ENCODE measurements at places on chromosomes 1 and 21.

DNA sequence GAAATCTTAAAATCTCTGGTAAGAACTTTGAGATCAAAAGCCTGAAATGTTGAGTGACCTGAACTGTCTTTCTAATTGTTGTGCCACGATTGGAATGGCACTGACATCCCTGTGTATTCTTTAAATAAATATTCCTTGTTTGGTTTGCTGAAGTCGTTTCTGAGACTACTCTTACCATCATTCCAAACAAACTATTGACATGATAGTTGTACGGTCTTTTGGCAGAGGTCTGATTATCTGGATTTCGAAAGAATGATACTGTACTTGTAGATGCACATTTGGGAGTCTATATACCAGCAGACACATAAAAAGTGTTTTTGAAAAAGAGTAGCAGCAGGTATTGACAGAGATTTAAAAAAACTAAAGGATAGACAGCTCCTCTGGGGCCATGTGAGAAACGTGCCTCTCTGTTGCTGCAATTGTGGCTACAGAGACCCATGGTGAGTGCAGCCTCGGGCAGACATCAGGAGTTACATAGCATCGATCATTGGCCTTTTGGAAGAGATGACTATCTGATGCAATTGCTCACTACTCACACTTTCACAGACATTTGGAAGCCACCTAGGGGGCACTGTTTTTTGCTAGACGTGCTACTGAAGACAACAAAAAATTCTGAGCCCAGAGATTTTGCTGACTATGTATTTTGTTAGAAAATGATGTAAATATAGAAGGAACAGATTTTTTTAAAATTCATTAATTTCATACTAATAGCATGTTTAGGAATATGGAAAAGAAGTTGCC is 464.5 kb downstream of the KCNT2 start:
- DNase-seq = no peak

- no peak for DNase-seq
Observed at GRCh38 chr1:28642056-28642846, 616 bp downstream of the TAF12 start.

- peak; percentile 27 for DNase-seq
Observed at GRCh38 chr1:109199710-109200109, 14.0 kb upstream of the SARS1 start.

DNA sequence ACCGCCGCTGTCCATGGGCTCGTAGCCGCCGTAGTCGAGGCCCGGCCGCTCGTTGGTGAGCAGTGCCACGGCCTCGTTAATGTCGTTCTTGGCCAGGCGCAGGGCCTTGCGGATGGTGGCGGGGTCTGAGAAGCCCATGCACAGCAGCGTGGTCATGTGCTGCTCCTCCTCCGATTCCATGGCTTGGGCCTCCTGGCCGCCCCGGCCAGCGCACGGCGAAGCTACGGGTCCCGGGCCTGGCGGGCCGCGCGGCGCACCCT is 300 bp downstream of the USP24 start:
- no peak for DNase-seq

DNA sequence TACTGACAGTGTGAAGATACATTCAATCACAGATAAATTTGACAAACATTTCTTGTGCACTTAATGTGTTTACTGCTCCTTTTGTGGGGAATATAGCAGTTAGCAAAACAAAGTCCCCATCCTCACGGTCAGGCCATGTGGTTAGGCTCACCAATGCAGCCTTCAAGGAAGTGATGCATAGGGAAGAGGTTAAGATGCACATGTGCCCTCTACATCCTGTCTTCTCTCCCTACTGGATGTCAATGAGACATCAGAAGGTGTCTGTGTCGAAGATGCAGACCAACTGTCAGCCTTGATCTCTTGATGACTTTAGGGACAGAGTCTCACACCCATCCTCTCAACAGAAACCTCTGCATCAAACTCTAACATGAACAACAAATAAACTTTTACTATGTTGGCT is 78.7 kb downstream of the FH start:
- DNase-seq = no peak

GRCh38 chr21:42586406-42586805 is 67.0 kb upstream of the PDE9A start:
- DNase-seq = no peak

- DNase-seq = no peak
Observed at GRCh38 chr21:41289431-41289830, 27.2 kb upstream of the FAM3B start.

- DNase-seq = no peak
Observed at GRCh38 chr21:31351438-31351837, 7.4 kb upstream of the TIAM1 start.

DNA sequence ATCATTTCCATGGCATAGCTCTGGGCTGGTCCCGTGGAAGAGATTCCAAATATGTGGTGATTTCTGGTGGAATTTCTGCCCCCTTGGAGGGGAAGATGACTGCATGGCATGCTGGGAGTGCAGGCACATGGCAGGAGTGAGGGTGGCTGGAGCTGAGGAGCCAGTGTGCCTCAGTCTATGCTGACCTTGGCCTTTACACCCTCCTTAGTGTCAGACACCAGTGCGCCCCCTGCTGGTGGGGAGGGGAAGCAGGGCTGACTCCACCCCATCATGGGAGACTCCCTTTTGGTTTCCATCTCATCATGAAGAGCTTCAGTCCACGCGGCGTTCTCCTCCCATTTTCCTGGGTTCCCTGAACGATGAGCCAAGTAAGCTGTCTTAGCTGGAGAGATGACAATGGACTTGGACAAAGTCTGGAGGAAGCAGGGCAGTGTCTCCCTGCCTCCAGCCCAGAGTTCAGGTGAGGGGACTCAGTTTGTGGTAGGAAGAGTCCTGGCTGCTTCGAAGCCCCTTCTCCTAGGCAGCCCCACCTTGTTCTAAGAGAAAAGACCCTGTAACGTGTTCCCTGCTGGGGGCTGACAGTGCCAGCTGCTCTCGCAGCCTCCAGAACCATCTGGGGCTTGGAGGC is 10.3 kb downstream of the ALX3 start:
- DNase-seq = peak; percentile 76

- DNase-seq = no peak
Observed at GRCh38 chr1:49597436-49597835, 426.3 kb downstream of the AGBL4 start.

- no peak for DNase-seq
Observed at GRCh38 chr1:54292002-54292911, 92.3 kb downstream of the MRPL37 start.

DNA sequence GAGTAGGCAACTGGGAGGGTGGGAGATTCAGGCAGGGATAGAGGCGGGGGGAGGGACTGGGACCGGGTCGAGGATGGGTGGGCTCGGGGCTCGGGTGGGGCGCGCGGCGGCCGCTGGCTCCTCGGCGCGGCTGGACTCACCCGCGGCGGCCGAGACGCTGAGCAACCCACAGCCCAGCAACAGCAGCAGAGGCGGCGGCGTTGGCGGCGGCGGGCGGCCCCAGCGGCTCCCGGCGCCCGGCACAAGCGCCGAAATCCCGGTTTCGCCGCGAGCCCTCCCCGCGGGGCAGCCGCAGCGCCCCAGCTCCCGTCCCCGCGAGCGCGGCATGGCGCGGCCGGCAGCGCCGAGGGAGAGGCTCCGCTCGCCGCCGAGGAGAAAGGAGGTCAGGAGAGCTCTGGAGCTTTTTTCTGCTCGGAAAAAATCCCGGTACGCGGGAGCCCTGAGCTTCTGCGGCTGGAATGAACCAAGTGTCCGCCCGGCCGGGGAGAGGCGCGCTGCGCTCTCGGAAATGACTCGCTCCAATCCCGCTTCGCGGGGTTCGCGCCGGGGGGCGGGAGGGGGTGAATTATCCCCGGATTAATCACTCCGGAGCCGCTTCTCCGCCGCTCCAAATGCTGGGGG is at the start of gene CSMD2:
CSMD2 (minus strand) TSS at position 460 of the 621 bp plus-strand sequence; CDS start at position 327, 133 bp downstream.
- no peak for DNase-seq

- DNase-seq = no peak
Observed at GRCh38 chr1:30807318-30808066, 49.9 kb upstream of the LAPTM5 start.

GRCh38 chr1:34186741-34187494 is 10.2 kb downstream of the C1orf94 start:
- no peak for DNase-seq

GRCh38 chr1:228043281-228043848 is 36.6 kb downstream of the WNT3A start:
- no peak for DNase-seq

GRCh38 chr1:45035631-45036301 is 23.7 kb downstream of the UROD start:
- no peak for DNase-seq

GRCh38 chr1:171433451-171433850 is 51.9 kb upstream of the PRRC2C start:
- DNase-seq = no peak

GRCh38 chr1:36802018-36802417 is 232.3 kb downstream of the GRIK3 start:
- no peak for DNase-seq

GRCh38 chr1:34587761-34588160 is 167.1 kb upstream of the GJB5 start:
- DNase-seq = no peak

DNA sequence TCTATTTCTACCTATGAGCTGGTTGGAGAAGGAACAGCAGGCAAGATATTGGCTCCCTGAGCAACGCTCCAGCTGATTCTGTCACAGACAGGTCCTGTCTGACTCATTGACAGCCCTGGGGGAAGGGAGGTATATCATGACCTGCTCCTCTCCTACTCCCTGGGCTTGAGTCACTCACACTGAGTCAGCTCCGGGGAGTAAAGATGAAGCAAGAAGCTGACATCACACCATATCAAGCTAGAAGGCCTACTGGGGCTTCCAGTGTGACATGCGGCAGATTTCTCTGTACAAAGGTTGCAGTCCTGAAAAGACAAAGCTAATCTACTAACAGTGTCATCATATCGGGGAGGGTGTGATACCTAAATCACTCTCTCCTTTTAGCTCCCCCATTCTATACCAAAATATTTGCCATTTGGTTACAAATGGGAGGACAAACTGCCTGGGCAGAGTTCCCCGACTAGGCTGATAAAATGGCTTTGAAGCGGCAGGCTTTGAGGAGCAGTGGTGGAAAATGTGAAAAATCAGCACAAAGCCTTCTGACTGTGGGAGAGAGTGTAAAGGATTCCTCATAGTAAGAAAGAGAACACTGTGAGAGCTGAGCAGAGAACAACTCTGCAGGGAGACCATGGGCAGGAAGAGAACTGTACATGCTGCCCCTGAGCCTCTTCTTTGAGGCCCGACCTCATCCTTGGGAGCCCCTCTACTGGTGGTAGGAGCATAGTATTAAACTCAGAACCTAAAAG is 15.5 kb downstream of the PI4KB start:
- DNase-seq = peak; percentile 78

DNA sequence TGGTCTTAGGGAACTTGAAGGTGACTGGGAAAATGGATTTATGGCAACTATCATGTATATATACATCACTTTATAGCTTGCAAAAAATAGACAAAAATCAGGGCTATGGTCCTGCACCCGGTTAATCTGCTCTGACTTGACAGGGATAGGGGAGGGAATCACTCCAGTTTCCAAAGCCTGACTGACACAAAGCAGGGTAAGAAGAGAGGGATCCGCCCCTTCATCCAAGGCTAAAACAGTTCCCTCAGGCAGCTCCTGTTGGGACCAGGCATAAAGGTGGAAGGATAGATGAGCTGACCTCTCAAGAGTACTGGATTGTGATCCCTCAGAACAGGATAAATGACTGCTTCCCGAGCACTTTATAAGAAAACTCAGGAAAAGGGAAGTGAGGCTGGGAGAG is 1.4 kb downstream of the PBXIP1 start:
- no peak for DNase-seq

DNA sequence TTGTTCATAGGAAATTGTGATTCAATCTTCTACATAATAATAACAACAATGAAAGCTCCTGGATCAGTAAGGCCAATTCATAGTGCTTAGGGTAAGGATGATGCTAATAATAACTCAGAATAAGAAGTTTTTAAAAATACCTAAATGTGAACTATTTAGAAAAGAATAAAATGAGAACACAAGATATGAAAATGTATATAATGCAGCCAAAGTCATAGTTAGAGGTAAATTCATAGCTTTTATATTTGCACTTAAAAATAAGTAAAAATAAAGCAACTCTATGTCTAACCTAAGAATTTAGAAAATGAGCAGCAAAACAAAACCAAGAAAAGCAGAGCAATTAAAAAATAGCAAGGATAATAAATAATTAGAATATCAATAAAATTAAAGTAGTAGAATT is 43.5 kb upstream of the JUN start:
- no peak for DNase-seq

DNA sequence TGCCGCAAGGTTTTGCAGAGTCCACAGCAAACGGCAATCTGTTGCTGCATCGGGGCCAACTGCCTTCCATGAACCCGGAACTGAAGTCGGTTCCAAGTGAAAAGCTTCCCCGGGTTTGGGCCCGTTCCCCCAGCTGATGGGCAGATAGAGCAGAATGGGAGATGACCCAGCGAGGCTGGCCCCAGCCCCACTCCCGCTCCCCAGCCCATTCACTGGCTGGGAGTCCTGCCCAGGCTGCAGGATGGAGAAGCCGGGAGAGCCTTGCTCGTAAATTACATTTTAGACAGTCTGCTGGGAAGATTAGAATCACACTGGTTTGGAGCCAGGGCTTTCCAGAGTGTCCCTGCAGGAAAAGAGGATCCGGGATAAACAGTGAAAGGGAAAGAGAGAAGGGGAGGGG is 31.6 kb upstream of the PAX7 start:
- DNase-seq = no peak

DNA sequence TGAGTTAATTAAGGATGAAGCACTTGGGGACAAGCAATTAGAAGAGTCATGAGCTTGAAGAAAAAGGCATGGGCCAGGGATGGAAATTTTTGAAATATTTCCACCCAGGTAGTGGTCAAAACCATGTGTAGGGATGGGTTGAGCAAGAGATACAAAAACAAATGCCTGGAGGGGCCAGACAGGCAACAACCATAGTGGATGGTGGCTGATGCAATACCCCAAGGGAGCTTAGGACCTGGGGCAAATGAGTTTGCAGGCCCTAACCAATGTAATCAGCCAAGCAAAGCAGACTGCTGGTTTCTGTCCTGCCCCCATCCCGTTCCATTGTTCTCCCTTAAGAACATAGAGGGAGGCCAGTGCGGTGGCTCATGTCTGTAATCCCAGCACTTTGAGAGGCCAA is 119.1 kb upstream of the FGGY start:
- no peak for DNase-seq

DNA sequence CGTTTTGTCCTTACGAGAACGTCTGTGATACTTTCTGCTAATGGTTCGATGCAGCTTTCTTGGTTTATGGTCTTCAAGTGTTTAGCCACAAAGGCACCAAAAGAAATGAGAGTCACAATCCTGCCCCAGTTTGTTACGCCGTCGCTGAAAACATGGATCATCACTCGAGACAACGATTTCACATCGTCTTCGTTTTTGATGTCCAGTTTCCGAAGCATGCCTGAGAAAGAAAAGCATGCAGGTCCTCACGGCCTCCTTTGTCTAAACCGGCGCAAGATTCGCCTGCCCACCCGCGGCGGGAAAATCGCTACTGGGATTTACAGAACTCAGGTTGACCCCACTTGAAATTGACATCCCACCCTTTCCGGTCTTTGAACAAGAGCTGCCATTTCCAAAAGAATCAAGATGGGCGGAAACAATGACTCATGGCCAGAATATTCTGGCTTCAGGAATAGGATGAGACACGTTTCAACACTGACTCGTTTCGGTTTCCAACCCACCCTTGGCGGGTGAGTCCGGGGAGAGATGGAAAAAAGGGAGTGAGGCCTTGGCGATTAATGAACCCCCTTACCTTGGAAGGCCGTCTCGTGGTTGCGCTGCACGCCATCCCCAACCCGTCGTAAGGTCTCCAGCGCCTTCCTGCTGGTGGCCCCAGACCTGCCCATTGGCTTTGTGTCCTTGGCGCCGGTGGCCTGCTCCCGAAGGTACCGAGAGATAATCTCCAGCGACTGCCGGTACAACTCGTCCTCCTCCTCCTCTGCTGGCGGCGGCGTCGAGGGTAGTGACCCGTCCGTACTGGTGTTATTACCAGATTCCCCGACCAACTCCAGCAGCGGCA is 919 bp downstream of the MCL1 start:
- peak; percentile 47 for DNase-seq

Data from CD4-positive, alpha-beta T cell treated with Interleukin-6 for 4 hours (primary cell).